ENCODE measurements at places on chromosomes 12 and 14.

DNA sequence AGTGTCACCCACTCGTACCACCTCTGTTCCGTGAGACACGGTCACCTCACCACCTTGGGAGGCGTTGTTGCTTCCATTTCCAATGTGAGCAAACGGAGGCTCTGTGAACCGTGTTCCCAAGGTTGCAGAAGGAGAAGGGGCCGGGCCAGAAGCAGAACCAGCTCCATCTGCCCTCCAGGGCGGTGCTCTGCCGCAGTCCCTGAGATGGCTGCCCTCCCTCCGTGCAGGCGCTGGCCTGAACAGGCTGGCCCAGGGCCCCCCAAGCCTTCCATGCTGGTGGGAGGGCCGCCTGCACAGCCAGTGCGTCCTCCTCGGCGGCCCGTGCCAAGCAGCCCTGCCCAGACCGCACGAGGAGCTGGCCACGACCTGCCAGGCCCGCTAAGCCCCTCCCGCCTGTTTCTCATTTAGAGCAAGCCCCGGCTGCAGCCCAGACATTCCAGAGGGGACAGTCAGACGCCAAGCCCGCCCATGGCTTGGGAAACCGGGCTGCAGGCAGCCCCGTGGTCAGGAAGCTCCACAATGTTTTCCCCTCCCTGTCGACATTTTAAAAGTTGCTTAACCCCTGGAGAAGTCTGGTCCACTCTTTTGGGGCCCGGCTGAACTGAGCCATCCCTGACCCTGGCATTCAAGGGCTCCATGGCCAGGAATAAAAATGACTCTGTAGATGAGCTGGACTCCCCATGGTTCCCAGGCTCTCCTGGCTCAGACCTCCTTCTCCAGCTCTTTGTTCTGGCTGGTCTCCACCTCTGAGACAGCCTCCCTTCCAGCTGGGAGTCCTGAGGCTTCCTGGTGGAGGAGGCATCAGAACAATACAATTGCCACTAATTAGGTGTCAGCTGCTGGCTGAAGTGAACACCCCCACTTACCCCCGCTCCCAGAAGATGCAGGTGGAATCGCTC, 236.0 kb downstream of the BCL11B start:
- DNase-seq: no peak

DNA sequence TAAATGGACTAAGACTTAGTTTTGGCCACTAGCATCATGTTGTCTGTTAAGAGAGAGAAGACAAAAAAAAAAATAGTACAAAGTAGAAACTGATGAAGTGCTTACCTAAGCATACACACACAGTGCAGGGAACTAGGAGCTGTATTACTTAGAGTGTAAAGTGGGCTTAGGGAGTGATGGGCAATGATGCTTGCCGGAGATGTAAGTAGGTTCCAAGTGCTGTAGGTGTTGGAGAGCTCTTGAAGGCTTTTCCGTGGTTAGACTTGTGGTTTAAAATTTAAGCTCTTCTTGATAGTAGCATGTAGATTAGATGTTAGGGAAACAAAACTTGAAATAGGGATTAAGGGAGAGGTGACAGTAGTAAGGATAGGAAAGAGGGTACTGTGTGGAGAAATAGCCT, 34.7 kb downstream of the MIA2 start:
- no peak for DNase-seq

- no peak for DNase-seq
Observed at GRCh38 chr12:52335598-52336262, 14.5 kb upstream of the KRT83 start.

- DNase-seq: no peak
Observed at GRCh38 chr14:75562489-75562888, 15.9 kb upstream of the FLVCR2 start.
